ENCODE measurements at places on chromosomes 6 and 20.
A peak's percentile ranks its signal among the peaks of the same experiment; 100 is the strongest.

DNA sequence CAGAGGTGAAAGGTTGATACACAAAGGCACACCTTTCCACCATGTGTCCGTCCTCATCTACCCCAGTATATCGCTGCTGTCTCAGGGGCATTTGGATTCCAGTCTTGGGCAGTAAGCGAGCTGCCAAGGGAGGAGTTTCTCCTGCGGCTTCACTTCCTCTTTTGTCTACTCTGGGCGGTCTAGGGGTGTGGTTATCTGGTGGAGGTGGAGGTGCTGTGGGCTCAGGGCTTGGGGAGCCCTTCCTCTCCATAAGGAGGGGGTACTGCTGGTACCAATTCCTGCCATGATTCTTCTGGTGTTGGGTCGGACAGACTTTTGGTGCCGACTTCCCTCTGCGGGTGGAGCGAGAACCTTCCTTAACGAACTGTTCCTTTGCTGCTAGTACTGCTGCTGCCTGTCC lies 31.9 kb upstream of the FABP7 start:
- no peak for DNase-seq

DNA sequence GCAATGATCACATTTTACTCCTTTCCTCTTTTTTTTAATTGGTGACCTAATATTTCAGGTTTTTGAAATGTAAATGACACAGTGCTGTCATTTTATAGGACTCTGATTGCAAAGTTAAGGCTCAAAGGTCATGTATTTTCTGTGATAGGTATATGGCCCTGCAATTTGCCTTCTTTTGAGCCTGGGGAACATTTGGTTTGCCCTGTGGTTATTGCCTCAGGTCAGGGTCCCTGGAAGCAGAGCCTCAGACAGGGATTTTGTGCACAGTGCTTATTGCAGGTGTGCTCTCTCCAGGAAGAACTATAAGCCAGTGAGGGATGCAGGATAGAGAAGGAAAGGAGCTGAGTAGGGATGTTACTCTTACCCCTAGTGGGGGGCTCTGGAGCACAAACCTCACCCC lies 229.3 kb upstream of the ECI2 start:
- DNase-seq = peak; percentile 47

GRCh38 chr20:24768201-24768636 lies 180.8 kb upstream of the CST7 start:
- no peak for DNase-seq

DNA sequence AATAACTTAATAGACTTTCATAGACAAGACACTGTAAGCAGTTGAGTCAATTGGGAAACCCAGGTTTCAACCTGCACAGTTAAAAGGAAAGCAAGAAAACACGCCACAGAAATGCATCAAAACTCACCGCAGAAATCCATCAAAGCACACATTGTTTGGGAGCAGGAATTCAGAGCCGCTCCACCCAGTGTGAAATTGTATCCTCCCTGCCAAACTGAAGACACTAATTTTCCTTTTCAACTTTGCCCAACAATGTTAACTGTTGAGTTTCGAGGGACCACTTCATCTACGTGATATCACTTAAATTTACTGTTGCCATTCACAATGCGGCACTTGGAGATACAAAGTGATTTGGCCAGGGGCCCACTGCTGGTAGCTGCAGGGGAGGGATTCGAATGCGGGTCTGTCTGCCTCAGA lies 92.7 kb downstream of the DACT2 start:
- no peak for DNase-seq

DNA sequence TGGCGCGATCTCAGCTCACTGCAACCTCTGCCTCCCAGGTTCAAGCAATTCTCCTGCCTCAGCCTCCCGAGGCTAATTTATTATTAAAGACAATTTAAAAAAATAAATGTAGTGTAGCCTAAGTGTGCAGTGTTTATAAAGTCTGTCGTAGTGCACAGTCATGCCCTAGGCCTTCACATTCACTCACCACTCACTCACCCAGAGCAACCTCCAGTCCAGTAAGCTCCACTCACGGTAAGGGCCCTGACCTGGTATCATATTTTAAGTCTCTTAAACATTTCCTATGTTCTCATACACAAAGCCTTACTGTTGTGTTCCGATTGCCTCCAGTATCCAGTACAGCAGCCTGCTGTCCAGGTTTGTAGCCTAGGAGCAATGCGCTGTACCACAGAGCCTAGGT lies 168.2 kb upstream of the FOXQ1 start:
- no peak for DNase-seq

DNA sequence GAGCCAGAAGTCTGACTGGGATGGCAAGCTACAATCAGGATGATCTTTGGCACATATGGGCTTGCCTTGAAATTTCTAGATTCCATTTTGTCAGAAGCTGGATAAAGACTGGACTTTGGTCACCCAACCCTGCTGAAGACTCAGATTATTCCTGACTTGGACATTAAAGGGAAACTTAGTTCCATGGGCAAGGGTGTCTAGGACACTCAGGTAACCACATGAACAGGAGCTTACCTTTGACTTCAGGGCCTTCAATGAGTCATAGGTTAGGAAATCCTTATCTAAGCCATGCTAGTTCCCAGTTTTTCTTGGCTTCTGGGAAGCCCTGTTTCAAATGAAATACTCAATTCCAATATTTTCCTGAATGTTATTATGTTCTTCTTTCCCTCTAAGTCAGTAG lies 28.5 kb upstream of the IFNGR1 start:
- no peak for DNase-seq

Measured in mucosa of descending colon (tissue), 3 donors.